ENCODE measurements at places on chromosomes 4 and X. TPM values are rescaled to one million over a fixed set of nuclear protein-coding genes. Genes with fewer than 3 reads are reported as not detected.

The SCD5 gene
- 0.91 TPM for total RNA-seq

The EDNRA gene
- total RNA-seq = not detected

The CT47B1 gene
- total RNA-seq = not detected

GRCh38 chr4:116870686-116871085 lies 214.7 kb downstream of the TRAM1L1 start:
- ATAC-seq = no peak

GRCh38 chr4:181728305-181728966 lies 514.8 kb upstream of the TENM3 start:
- ATAC-seq = no peak

The AFAP1 gene
- total RNA-seq = 29.8 TPM

DNA sequence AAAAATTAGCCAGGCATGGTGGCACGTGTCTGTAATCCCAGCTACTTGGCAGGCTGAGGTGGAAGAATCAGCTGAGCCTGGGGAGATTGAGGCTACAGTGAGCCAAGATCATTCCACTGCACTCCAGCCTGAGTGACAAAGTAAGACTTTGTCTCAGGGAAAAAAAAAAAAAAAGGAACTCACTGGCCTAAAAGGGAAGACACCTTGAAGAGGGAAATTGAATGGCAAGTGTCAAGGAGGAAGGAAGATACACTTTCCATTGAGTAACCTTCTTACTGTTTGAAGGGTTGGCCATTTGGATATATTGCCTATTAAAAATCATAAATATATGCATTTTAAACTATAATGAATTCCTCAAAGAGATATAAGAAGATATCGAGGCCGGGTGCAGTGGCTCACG lies 147.5 kb upstream of the FAM241A start:
- ATAC-seq = no peak

DNA sequence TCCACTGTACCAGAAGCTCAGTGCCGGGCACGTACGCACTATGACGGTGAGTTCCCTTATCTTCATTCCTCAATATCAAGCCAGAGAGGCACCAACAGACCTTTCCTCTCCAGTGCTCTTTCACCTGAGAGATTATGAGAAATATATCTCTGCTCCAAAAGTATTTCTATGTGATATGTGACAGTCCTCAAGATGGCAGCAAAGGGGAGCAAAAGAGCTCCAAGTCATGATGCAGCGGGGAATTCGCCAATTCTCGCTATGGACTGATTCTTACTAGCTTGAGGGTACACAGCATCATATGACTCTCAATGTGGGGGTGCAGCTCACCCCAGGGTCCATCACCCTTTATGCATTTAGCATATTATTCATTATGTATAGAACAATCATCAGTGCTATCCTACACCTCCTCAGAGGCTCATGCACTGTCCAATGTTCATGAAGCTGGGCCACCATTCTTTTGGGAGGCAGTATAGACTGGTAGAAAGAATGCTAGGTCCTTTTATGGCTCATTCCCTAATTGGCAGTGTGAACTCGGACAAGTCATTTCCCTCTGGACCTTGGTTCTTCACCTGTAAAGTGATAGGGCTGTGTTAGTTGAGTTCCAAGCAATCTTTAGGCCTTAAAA lies 12.8 kb upstream of the IQSEC2 start:
- no peak for ATAC-seq

- no peak for ATAC-seq
These were observed 3.7 kb downstream of the QRFPR start for GRCh38 chr4:121377076-121377475.

The FAT1 gene
- not detected for total RNA-seq

GRCh38 chr4:88335092-88335665 lies 43.5 kb upstream of the HERC6 start:
- no peak for ATAC-seq

The PPBP gene
- not detected for total RNA-seq

DNA sequence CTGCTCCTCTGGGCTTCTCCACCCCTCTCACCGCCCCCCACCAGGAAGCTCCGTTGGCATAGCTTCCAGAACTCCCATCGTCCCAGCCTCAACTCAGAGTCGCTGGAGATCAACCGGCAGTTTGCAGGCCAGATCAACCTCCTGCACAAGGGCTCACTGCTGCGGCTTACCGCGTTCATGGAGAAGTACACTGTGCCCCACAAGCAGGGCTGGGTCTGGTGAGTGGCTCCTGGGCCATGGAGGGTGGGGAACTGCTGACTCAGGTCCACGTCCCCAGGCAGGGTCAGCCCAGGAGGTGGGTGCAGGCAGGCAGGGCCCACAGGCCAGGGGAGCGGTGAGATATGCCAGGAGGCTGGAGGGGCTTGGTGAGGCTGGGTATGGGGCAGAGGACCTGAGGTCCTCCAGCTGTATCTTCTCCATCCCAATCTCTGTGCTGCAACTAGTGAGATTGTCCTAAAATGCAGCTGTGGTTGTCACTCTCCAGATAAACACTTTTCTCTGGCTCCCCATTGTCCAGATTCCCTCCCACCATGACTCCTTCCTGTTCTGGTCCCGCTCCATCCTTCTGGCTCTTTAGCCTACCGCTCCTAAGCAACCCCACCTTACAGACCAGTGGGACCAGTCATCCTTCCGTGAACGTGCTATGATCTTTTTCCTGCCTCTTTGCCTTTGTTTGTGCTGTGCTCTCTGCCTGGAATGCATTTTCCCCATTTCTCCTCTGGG lies 71.9 kb downstream of the STARD8 start:
- no peak for ATAC-seq

The FAM114A1 gene
- 0.35 TPM for total RNA-seq

- ATAC-seq = no peak
These were observed 11.4 kb downstream of the ASIC5 start for GRCh38 chr4:155854582-155855226.

DNA sequence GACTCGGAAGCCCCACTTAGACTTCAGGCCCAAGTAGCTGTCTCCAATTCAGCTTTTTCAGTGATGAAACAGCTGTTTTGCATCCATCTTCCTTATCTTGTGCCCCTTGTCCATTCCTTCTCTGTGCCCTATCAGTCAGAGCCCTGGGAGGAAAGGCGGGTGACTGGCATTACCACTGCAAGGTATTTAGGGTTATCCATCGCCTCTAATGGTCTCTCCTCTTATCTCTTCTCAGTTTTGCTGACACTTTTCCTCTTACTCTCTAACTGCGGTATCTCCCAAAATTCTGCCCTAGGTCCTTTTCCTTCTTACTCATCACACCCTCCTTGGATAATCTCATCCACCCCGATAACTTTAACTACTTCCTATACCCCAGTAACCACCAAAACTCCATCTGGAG lies 13.7 kb downstream of the GAB3 start:
- ATAC-seq = no peak

- no peak for ATAC-seq
These were observed 298.2 kb upstream of the FSTL5 start for GRCh38 chr4:162461952-162462351.

The TRAPPC11 gene
- total RNA-seq = 25.6 TPM

GRCh38 chrX:147875866-147876596 lies 35.7 kb upstream of the FMR1 start:
- ATAC-seq = no peak

- no peak for ATAC-seq
These were observed 81.6 kb upstream of the FAT1 start for GRCh38 chr4:186805020-186805820.

DNA sequence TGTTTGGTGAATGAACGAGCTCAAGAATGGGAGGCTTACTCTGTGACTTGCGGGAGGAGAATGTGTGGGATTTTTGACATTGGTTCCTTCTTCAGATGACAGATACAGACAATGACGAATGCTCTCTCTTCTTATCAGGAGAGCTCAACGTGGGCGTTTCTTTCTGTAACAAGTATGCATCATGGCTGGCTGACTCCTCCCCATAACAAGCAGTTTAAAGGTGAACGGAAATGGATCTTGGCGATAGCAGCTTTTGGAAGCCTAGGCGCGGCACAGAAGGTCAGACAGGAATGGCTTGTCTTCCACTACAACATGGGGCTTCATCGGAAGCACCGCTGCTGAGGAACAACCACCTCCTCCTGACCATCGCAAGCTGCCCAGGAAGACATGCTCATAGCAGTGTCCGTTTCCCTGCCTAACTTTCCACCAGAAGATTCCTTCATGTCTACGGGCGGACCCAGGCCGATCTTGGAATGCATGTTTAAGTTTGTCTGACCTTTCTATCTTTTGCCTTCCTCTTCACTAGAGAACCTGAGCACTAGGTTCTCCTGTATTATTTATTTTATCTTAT lies 18.3 kb upstream of the ACSL1 start:
- peak; percentile 83 for ATAC-seq

The PRKG2 gene
- not detected for total RNA-seq

DNA sequence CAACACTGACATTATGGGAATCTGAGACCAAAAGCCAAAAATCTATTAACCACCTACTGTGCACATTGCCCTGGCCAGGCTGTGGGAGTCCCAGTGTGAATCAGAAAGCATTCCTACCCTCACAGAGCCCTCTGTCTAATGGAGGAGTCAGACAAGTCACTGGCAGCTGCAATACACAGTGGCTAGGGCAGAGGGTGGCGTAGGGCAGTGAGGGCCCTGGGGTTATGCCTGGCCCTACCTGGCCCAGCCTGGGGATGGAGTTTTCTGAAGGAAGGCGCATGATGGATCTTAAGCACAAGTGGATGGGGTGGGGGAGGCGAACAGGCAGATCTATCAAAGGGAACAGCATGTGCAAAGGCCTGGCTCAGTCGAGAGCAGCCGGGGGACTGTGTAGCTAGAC lies 10.8 kb downstream of the JAKMIP1 start:
- no peak for ATAC-seq

GRCh38 chr4:89254847-89255246 lies 52.8 kb downstream of the GPRIN3 start:
- peak; percentile 66 for ATAC-seq

DNA sequence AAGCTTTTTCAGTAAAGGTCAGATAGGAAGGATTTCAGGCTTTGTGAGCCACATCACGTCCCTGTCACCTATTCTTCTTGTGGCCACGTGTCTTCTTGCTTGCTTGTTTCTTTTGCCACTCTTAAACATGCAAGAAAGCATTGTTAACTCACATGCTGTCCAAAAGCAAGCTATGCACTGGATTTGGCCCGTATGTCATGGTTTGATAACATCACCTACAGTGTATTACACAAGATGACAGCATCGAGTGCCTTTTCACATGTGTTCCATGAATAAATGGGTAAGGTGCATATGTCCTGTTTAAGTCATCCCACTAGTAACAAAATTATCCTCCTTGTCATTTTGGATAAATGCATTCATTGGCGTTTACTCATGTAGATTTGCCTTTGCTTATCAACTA lies 468.0 kb upstream of the FAT1 start:
- no peak for ATAC-seq

DNA sequence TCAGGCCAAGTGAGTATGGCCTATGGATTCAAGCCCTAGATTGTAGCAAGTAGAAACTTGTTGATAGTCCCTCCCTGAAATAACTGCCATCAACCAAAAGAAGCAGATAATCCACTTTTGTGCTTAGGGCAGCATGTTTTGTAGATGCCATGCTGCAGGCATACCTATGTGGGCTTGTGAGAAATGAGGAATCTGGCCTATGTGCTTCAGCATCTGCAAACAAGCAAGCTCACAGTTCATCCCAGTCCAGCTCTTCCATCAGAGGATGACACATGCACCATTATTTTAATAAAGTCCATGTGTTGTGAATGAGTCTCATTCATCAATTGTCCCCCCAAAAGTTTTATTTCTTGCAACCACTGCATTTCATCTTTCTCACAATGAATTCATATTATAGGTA lies 421.9 kb upstream of the DIPK2B start:
- ATAC-seq = no peak

DNA sequence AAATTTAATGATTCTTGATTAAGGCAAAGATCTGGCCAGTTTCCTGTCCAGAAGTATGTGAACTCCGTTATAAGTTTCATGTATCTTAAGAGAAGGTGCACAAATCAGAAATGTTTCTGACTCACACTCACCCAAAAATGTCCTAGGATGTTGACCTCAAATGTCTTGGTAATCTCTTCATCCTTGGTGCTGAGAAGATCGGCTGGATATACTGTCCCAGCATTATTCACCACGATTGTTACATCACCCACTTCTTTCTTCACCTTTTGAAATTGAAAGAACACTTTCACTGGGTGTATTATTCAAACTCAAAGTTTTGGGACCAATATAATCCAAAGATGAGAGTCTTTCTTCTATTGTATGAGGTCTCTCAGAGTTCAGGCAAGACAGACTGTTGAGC lies 5.7 kb downstream of the HSD17B13 start:
- ATAC-seq = no peak

GRCh38 chr4:140098455-140099160 lies 55.4 kb downstream of the MAML3 start:
- no peak for ATAC-seq

DNA sequence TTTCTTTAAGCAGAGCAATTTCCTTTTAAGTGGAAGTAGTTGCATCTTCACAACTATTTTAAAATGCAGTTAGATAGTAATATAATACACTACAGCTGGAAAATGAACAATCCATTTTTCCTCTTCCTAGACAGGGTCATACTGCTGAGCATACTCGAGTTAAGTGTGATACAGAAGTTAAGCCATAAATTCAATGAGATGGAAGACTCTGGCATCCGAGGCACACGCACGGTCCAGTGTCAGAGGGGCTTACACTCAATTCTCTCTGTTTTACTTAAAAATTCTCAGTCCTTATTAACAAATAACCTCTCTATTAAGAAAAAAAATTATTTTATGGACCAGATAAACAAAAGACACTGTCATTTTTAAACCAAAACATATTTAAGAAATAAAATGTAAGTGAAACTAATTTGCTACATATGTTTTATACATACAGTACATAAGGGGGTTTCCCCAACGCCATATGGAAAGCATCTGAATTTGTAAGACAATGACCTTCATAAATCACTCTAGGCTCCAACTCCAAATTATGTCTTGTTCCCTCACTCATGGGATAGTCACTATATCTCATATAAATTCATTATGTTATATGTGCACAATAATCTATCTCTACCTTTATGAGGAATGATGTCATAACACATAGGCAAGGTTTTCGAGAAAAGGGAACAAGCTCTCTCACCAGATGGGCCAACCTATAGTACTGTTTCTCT lies 315.3 kb downstream of the PAPSS1 start:
- no peak for ATAC-seq

The SPANXB1 gene
- total RNA-seq = not detected

DNA sequence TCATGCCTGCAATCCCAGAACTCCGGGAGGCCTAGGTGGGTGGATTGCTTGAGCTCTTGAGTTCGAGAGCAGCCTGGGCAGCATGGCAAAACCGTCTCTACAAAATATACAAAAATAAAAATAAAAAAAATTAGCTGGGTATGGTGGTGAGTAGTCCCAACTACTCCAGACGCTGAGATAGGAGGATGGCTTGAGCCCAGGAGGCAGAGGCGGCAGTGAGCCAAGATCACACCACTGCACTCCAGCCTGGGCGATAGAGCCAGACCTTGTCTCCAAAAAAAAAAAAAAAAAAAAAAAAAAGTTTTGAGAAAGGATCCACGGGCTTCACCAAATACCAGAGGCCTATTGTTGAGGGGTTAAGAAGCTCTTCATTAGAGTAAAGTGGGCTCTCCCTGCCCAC lies 8.0 kb downstream of the SUPT20HL2 start:
- ATAC-seq = no peak

GRCh38 chr4:153181293-153181692 lies 22.9 kb upstream of the TRIM2 start:
- no peak for ATAC-seq

The LRAT gene
- total RNA-seq = not detected

- no peak for ATAC-seq
These were observed 816 bp downstream of the EREG start for GRCh38 chr4:74365761-74366160.
